Spinal cord (tissue), 10 donors: ENCODE measurements at places on chromosomes 6 and 20. TPM values are rescaled to one million over a fixed set of nuclear protein-coding genes. Genes with fewer than 3 reads are reported as not detected.

- DNase-seq, result peak; percentile 44
Observed at GRCh38 chr20:50192364-50193198, 2.0 kb downstream of the CEBPB start.

GRCh38 chr20:31770243-31770642 is 31.2 kb downstream of the TPX2 start:
- DNase-seq, result no peak

DNA sequence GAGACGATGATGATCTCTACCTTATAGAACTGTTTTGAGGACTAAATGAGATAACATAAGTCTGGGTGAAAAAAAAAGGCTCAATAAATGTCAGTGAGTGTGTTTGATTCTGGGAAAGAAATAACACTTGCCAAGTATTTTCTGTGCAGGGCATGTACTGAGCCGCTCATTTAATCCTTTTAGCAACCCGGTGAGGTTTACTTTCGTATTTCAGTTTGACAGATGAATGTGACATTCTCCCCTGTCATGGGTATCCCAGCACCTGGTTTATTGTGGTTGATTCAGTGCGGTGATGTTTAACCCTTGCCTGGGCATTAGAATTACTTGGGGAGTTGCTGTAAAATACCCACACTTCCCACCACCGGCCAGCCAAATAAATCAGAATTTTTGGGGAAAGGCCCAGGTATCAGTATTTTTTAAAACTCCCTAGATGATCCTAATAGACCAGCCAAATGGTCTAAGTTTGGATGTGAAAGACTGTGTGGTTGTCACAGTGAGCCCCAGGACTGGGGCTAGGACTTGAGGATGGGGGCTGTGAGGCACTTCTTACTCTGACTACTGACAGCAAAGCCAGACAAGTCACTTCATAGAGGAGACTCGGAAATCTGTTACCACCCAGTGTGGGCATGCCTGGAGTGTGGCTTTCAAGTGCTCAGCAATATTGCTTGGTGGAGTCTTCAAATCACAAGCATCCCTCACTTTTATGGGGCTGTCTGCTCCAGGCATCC is 100.2 kb upstream of the KCNG1 start:
- DNase-seq, result peak; percentile 79

ASIP gene
- polyA plus RNA-seq, result 1.6 TPM

GRCh38 chr6:40535110-40535818 is 51.9 kb downstream of the LRFN2 start:
- no peak for DNase-seq

GRCh38 chr20:49685809-49686208 is 27.9 kb downstream of the B4GALT5 start:
- no peak for DNase-seq

- no peak for DNase-seq
Observed at GRCh38 chr20:58065508-58066361, 162.7 kb downstream of the ANKRD60 start.

BFSP1 gene
- 2.6 TPM for polyA plus RNA-seq

F13A1 gene
- 9.8 TPM for polyA plus RNA-seq

GRCh38 chr20:47265984-47266383 is 90.5 kb downstream of the ZMYND8 start:
- no peak for DNase-seq

- DNase-seq, result no peak
Observed at GRCh38 chr6:53627391-53628218, 38.0 kb downstream of the KLHL31 start.

CTNNBL1 gene
- 41.9 TPM for polyA plus RNA-seq

- DNase-seq, result no peak
Observed at GRCh38 chr6:169950558-169950957, 199.1 kb downstream of the ERMARD start.

- peak; percentile 6 for DNase-seq
Observed at GRCh38 chr6:121839896-121840295, 404.4 kb downstream of the GJA1 start.

GRCh38 chr6:106825156-106825555 is 149.4 kb downstream of the CD24 start:
- no peak for DNase-seq

DNA sequence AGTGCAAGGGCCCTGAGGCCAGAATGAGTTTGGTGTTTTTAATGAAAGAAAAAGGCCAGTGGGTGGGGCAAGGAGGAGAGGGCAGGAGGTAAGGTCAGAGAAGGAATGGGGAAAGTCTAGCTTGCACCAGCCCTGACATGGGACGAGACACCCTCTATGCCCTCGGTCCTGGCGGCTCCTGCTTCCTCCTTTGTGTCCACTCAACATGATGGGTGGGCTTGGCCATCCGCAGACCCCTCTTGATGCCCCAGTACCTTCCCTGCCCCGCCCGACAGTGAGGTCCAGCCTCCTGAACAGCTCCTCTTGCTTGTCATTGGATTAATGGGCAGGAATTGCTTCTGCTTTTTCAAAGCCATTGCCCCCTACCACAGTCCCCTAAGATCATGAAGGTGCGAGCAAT is 33.6 kb upstream of the ANGPT4 start:
- DNase-seq, result no peak

NHLRC1 gene
- 3.5 TPM for polyA plus RNA-seq

GRCh38 chr6:78700991-78701390 is 166.4 kb upstream of the IRAK1BP1 start:
- DNase-seq, result no peak

DNA sequence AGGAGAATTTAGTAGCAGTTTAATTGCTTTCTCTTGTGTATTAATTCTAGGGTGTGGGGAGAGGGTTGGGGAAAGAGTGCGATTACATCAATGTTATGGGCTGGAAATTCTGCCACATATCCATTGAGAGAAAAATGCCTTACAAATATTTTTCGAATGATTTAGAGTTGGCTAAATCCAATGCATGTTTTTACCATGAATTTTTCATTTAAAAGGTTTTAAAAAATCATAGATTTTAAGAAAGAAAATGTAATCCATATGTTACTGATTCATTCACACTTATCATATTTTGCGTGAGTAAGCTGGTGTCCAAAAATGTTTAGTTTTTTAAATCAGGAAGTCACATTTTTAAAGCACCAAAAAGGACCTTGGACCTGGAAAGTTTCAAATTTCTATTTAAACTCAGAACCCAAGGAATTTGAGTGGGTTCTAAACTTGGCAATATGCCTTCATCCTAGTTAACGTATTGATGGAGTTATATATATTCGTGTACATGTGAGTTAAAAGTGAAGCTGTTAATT is 627.4 kb upstream of the CITED2 start:
- no peak for DNase-seq

DNA sequence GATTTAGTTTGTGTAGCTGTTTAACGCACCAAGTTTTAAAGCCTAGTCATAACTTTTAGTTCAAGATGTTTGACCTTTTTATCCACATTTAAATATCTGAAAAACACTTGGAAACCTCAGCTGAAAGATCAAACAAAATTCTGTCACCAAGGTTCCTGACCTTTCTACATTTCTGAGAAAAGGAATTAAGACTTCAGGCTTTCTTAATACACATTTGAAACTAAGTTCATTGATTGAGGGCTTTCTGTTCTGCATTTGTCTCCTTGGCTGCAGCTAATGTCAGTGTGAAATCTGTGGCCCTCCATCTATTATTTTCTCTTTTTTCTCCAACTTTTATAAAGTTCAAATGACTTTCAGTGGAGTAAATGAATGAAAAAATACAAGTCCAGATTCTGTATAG is 22.7 kb upstream of the FBXL4 start:
- DNase-seq, result no peak

DNA sequence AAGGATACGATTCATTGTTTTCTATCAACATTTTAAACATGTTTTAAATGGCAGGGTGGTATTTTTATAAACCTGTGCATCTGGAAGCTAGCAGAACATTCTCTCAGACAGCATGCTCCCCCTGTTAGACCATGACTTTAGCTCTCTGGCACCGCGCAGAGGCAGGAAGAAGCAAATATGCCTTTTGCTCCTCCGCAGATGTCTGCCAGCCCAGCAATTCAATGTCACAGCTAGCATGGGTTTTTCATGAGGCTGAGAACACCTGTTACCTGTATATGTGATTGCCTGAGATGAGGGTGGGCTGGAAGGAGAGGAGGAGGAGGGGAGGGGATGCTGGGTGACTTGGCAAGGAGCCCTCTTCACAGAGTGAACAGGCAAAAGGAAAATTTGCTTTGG is 6.7 kb downstream of the MTCH1 start:
- peak; percentile 36 for DNase-seq

DNA sequence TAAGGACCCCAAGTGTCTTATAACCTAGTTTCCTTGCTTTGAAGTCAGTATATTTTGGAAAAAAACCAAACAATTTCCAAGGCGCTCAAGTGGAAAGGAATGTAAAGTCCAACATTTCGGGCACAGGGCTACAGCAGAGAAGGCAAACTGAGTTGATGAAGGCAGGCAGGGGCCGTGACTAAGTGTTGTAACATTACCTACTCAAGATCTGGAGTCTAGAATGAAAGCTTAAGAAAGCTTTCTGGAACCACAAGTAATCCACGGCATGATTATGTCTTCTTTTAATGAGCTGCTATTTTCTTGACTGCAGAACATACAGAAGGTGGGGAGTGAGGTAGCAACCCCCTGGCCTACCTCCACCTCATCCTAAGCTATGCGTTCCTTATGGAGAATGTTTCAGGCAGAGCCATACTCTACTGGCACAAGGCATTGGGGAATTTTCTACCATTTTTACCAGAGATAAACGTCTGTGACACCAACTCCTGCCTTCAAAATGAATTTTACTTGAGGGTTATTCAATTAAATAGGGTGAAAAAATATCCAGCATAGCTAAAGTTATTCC is 4.3 kb downstream of the PPP1R10 start:
- peak; percentile 51 for DNase-seq

GRCh38 chr20:63891061-63892002 is 3.6 kb upstream of the DNAJC5 start:
- DNase-seq, result no peak

- DNase-seq, result no peak
Observed at GRCh38 chr6:41684311-41685180, 46.3 kb downstream of the MDFI start.
